ENCODE measurements at places on chromosomes 3 and 15.

GRCh38 chr3:65412588-65412987 is 626.1 kb downstream of the MAGI1 start:
- DNase-seq, result peak; percentile 24

- no peak for DNase-seq
These were observed 42.5 kb upstream of the UBE3A start for GRCh38 chr15:25481208-25481859.

DNA sequence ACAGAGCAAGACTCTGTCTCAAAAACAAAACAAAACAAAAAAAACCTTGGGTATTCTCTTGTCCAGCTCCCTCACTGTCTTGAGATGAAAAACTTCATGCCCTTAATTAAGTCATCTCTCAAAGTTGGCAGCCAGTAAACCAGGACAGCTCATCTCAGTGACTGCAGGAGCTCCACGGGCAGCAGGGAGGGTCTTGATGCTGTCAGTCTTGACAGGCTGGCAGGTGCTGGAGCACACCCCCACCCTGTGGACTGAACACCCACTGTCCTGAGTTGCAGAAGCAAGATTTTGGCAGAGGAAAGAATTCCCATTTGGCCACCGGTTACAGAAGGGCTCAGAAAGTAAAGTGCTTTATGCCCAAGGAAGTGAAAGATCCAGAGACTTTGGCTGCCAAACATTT is 8.0 kb downstream of the DNAJA4 start:
- DNase-seq, result no peak

DNA sequence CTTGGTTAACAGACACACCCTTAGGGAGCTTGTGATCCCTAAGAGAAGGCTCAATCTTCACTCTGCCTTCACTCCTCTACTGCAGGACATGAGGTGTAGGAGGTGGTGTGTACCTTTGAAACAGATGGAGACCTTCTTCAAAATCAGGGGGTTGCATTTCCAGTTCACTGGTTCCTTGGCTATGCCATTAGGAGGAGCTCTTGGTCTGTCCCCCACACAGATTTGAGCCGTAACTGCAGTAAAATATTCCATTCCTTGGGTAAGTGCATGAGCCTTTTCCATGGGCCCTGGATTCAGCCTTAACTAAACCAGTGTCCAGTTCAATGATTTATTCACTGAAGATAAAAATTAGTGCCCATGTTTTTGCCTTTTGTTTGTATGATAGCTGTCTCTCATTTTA is 144.6 kb downstream of the MCTP2 start:
- DNase-seq, result no peak

- DNase-seq, result no peak
These were observed 78.3 kb upstream of the TPM1 start for GRCh38 chr15:62964251-62964650.

DNA sequence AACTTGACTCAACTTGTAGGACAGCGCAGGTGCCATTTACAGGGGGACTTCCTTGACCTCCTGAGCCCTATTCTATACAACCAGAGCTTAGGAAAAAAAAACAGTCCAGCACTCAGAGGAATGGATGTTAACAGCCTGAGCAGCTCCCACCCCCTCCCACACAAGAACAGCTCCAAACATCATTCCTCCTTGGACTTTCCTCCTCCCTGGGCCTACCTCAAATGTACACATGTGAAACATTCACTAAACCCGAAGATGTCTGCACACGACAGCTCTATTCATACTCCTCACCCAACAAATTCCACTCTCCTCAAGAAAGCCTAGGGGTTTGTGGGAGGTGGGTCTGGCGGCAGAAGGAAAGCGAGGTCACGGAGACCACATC is 503 bp upstream of the ATRIP start:
- no peak for DNase-seq

GRCh38 chr15:56835718-56836171 is 82.7 kb upstream of the TCF12 start:
- DNase-seq, result no peak

DNA sequence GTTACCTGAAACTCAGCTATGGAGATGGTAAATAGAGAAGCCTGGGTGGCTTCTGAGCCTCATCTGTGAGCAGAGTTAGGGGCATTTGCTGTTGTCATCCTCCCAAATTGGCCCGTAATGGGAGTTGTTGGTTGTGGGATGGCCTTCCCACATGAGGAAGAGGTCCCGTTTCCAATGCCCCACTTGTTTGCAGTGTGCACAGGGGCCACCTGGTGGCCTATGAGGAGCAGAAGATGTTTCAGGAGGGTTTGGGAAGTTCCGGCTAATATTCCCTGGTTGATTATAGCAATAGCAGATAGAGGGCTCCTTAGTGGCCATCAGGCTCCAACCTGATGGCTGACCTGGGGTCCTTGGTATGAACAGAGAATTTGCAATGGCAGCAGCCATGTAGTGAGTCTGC is 1546.5 kb downstream of the OTOL1 start:
- DNase-seq, result no peak

DNA sequence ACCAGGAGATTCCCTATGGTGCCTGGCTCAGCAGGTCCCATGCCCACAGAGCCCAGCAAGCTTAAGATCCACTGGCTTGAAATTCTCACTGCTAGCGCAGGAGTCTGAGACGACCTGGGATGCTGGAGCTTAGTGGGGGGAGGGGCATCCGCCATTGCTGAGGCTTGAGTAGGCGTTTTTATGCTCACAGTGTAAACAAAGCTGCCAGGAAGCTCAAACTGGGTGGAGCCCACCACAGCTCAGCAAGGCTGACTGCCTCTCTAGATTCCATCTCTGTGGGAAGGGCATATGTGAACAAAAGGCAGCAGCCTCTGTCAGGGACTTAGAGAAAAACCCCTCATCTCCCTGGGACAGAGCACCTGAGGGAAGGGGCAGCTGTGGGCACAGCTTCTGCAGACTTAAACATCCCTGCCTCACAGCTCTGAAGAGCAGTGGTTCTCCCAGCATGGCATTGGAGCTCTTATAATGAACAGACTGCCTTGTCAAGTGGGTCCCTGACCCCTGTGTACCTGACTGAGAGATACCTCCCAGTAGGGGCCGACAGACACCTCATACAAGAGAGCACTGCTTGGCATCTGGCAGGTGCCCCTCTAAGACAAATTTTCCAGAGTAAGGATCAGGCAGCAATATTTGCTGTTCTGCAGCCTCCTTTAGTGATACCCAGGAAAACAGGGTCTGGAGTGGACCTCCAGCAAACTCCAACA is 231.5 kb upstream of the SETMAR start:
- no peak for DNase-seq

- DNase-seq, result no peak
These were observed 12.9 kb downstream of the FBN1 start for GRCh38 chr15:48632651-48633050.

DNA sequence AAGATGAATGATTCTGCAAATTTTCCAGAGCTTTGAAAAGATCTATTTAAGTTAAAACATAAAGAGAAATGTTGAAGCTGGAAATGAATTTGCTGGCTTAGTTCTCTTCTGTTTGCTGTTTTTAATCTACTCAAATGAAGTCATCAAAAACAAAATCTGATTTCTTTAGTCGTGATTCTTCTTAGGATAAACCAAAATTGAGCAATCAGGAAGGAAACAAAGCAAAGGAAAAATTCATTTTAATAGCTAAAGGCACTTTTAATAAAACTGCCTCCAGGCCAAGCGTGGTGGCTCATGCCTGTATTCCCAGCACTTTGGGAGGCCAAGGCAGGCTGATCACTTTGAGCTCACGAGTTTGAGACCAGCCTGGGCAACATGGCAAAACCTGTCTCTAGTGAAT is 91.2 kb downstream of the DUT start:
- DNase-seq, result no peak

DNA sequence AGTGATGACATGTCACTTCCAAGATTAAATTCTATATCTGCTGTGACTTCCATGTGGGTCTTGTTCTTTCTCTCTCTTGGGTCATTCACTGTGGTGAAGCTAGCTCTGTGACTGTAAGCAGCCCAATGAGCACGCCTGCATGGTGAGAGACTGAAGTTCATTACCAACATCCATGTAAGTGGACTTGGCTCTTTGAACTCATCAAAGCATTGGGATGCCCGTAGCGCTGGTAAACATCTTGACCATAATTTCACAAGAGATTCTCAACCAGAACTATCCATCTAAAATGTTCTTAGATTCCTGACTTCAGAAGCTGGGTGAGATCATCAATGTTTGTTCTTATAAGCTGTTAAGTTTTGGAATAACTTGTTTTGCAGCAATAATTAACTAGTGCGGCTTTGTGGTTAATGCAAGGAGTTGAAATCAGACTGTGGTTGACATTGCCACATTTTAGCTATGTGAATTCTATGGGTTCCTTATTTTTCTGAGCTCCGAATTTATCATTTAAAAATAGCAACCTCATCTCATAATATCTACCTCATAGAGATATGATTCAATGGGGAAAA is 31.6 kb upstream of the LRRC3B start:
- DNase-seq, result no peak

DNA sequence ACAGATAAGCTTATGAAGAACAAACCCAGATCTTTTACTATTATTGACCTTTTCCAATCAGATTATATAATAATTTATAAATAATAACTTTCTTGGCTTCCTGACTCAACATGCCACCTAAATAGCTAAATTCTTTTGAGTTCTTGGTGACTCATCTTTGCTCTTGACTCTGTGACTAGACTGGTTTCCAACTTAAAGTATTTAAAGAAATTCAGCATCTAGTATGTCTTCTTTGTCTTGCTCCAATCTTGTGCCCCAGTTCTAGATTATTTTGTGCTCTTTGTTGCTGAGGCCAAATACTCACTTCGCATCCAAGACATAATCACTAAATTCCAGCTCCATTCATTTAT is 483.2 kb upstream of the TBL1XR1 start:
- no peak for DNase-seq

DNA sequence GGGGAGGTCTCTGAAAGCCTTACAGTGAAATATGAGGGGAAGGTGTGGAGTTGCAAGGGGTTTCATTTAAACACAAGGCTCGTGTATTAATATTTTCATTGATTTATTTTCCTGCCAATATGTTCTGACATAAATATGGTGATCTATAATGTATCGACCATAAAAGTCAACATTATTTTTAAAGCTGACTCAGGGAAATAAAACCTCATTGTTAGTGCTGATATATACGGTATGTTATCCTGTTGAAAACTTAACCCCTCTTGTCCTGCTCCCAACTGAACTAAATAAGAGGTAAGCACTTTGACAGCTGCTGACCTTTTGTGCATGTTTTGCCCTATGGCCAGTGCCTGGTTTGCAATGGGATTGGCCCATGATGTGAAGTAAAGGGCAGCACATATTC is 47.9 kb downstream of the MFSD1 start:
- no peak for DNase-seq

DNA sequence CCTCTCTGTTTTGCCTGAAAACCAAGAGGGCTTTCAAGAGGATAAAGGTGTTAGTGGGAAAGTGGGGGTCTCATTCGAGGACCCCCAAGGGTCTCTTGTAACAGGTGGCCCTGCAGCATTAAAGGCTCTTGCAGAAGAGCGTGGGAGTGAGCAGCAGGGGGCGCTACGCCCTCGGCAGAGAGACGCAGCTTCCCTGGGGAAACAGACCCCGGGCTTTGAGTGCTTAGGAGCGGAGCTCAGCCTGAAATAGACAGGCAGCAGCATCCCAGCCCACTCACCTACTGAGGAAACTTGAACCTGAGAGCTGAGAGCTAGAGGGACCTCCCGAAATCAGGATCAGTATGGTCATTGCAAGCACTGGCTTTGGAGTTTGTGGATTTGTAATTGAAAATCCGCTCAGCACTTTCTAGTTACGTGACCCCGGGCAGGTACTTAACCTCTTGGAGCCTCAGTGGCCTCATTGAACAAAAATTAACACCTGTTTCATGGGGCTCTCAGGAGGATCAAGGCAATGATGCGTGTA is 25.7 kb downstream of the RPLP1 start:
- no peak for DNase-seq

- DNase-seq, result no peak
These were observed 103.6 kb upstream of the BFSP2 start for GRCh38 chr3:133295944-133296917.

DNA sequence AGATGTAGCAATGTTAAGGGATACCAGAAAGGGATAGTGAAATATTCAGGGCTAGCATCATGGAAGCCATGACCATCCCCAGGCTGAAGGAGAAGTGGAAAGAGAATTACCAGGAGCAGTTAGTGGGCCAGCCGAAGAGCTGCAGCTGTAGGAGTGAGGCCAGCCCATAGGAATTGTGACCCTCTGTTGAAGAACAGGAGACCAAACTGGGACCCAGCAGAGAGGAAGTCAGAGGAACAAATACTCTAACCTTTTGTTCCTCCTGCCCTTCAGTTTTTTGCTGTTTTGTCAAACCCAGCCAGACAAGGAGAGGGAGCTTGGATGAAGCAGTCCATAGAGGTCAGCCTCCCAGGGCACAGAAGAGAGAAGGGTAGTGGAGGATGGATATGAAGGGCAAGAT is 115.4 kb downstream of the CLSTN2 start:
- no peak for DNase-seq

All from cerebellar nuclear complex (tissue), 1 donor.